NCI-H1417 treated with DMSO at 0.1 percent for 48 hours (cell line): ENCODE measurements at places on chromosomes 2 and 18.

GRCh38 chr2:173051463-173052215 lies 24.0 kb upstream of the MAP3K20 start:
- no peak for DNase-seq

GRCh38 chr2:16303273-16303577 lies 362.4 kb downstream of the CYRIA start:
- no peak for DNase-seq

DNA sequence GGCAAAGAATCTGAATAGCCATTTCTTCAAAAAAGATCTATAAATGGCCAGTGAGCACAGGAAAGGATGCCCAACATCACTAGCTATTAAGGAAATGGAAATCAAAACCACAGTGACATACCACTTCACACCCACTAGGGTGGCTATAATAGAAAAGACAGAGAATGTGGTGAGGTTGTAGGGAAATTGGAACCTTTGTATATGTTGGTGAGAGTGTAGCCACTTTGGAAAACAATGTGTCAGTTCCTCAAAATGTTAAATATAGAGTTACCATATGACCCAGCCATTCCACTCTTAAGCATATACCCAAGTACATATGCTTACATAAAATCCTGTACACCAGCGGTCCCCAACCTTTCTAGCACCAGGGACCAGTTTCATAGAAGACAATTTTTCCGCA lies 152.8 kb downstream of the SMAD2 start:
- DNase-seq = no peak

DNA sequence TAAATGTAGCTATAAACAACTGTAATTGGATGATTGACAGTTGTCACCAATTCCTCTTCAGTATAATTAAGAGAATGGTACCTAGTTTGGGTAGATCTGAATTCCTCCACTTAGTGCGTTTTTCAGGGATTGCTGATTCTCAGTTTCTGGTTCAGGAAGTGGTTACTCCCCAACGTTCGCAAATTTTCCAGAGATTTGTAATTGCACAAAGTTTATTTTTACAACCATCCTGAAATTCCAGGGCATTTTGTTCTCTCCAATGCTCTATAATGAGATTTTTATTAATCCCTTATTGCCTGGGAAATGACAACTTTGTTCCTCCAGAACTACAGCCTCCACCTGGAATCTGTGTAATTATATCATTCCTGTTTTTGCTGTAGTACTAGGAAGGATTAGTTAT lies 710.6 kb upstream of the ZEB2 start:
- DNase-seq = no peak

DNA sequence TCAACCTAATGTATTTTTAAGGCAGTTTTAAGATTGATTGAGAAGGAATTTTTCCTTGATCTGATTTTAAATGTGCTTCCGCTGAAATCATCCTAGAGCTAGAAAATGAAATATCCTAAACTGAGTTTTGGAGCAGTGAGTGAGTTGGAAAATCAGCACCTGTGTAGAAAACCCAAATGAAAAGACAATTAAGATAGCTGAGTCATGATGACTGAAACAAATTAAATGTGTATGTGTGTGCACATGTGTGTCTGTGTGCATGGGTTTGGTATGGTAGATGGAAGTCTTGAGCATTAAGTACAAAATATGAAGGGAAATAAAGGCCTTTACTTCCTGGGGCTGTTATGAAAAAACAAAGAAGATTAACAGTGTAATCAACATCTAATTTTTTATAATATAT lies 394.6 kb upstream of the MAP2 start:
- DNase-seq = no peak

DNA sequence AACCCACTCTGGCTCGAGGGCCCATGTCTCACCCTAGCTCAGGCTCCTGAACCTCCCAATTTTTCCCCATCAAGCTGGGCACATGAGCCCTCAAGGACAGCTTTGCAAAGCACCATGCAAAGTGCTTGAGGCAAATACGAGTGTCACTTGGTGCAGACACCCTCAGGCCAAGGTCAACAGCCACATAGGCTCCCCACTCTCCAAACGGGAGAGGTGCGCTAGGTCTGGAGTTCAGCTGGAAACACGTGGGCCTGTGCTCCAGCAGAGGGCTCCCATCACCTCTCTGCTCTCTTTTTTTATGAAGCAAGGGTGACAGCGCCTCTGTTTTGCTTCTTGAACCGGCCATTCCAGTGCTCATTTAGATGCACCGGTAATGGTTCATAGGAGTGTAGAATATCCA lies 11.9 kb upstream of the ARHGAP25 start:
- no peak for DNase-seq

DNA sequence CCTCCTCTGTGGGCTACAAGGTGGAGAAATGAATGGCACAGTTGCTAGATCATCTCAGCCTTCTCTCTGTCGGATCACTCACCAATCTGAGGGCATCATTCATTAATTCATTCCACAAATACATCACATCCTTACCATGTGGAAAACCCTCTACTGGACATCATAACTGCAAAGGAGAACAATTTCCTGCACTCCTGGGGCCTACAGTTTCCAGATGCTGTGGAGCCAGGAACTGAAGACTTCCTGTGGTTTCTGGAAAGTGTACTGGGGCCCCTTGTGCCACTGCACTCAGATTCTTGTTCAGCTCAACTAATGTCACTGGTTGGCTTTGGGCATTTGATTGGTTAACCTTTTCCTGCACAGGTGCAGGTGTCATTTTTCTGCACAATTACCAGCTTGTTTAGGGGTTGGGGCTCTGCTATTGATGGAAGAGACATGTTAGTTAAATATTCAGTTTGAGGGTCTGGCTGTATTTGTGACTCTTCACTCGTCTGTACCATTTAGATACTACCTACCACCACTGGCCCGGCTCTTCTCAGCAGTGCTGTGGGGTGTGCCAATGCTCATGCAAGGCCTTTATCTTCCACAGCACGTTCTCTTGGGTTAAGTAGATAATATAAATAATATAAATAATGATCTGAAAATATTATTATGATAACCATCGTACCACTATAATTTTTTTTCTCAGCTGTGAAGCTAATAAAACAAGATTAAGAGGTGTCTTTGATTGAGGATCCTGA lies 427.3 kb downstream of the TSN start:
- DNase-seq = no peak

- DNase-seq = no peak
Observed at GRCh38 chr2:240894006-240894405, 1.9 kb downstream of the MAB21L4 start.

DNA sequence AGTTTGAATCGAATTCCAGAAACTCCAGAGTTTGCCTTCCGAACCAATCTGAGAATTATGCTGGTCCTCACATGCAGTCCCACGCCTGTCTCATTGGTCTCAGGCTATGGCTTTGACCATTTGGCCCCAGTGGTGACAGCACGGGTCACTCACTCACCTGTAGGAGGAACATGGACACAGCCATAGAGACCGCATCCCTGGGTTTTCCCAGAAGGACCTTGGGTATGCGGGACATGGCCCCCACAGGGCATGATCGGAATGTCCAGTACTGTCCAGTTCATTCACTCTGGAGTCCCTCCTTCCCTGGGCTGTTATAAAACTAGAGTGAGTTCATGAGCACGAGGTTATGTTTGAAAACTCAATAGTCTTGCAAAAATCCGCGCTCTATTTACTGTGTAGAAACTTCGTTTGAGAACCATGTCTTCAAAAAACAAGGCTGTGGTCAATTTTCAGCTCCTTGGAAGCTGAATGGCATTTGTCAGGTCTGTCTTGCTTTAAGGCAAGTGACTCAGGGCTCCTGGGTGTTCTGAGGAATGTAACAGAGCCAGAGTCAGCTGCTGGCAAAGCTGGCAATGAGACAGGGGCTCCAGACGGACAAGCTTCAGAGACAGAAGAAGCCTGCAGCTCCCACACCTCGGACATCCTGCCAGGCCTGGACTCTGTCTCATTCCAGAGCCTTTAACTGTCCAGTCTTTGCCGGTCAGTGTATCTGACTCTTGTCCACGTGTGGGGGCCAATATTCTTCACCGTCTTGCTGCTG lies 86.7 kb upstream of the TMEM18 start:
- no peak for DNase-seq

DNA sequence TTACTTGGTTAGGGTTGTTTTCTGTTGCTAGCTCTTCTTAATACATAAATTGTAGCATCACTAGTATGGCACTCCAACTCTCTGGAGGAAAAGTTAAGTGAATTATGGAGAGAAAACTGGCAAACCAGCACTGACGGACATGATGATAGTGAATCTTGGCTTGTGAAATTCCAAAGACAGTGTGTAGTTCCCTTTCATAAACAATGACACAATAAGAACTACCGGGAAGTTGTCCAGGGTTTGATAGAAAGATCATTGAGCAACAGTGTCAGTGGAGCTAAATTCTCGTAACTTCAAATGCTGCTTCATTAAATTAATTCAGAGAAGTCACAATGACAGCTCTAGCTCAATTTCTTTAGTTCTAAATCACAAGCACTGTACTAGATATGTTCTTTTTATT lies 66.5 kb downstream of the RIT2 start:
- DNase-seq = no peak

GRCh38 chr2:107817378-107817777 lies 9.3 kb upstream of the RGPD4 start:
- no peak for DNase-seq

DNA sequence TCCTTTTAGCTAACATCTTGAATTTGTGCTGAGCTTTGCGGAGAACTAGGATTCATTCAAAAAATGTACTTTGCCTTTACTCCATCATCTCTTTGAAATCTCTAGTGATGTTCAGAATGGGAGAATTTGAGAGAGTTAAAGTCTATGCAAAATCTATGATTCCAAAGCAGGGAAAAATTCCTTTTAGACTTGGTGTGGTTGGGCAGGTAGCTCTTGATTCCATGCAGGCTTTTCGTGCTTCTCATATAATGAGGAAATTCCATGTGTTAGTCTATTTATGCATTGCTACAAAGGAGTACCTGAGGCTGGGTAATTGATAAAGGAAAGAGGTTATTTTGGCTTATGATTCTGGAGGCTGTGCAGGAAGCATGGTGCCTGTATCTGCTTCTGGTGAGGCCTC lies 258.9 kb upstream of the EPHA4 start:
- DNase-seq = no peak

DNA sequence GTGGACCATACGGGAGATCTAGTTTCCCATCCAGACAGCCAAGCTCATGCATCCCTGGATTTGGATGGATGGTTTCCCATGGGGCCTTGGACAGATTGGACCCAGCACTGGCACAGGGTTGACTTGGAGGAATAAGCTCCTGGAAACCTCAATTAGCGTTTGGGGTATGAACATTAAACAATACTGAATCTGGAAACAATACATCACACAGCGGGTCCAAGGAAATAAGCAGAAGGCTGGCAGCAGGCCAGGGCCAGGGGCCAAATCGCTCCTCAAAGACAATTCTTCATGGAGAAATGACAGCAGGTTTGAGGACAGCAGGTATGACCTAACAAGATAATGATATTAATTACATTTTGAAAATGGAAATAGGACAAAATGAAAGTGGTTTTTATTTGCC lies 540.6 kb downstream of the RIT2 start:
- peak; percentile 91 for DNase-seq

- DNase-seq = no peak
Observed at GRCh38 chr2:173359231-173359630, 4.6 kb downstream of the CDCA7 start.

DNA sequence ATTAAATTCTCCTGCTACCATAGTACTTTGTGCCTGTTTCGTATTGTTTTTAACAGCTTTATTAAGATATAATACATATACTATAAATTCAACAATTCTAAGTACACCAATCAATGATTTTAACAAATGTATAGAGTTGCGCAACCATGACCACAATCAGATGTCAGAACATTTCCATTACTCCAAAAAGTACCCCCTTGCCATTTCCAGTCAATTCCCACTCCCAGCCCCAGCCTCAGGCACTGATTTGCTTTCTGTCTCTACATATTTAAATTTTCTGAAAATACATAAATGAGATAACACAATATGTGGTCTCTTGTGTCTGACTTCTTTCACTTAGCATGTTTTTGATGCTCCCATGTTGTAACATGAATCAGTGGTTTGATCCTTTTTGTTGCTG lies 193.9 kb downstream of the FIGN start:
- DNase-seq = no peak

DNA sequence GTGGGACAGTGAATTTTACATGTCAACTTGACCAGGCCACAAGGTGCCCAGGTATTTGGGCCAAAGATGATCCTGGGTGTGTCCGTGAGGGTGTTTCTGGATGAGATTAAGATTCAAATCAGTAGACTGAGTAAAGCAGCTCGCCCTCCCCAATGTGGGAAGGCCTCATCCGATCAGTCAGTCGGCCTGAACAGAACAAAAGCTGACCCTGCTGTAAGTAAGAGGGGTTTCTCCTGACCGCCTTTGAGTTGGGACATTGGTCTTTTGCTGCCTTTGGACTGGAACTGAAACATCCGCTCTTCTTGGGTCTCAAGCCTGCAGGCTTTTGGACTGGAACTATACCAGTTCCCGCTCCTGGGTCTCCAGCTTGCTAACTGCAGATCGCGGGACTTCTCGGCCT lies 233.3 kb downstream of the KLHL29 start:
- no peak for DNase-seq

DNA sequence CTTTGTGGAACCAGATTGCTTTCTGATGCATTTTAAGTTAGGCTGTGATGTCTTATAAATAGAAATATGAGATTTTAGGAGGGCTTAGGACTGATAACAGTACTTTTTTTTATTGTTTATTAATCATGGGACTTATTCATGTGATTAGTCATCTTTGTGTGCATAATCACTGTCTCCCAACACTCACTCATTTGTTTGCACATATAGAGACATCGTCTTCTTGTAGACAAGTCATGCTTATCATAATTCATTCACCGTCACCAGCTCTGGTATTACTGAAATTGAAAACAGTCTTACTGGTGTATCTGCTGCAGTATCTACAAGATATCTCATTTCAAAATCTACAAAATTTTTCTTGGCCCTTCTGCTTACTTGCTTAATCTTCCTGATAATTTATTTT lies 45.8 kb downstream of the WDR7 start:
- no peak for DNase-seq

DNA sequence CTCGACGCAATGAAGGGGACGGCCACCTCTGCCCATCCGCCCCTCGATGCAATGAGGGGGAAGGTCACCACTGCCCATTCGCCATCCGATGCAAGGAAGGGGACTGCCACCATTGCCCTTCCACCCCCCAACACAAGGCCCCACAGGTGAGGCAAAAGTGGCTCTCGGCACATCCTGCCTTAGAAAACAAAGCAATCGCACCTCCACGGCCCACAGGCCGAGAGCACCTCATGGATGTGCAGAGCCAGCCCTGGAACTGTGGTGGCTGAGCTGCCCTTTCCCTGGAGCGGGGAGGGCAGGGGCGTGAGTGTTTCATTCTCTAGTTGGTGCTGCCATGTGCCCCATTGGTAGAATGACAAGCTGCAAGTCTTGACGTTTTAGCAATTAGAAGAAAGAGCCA lies 320.6 kb upstream of the SALL3 start:
- no peak for DNase-seq
